CD4-positive, alpha-beta T cell treated with Interleukin-21 for 1 hour (primary cell): ENCODE measurements at places on chromosomes 1 and 21.

GRCh38 chr1:20187103-20187812 lies 940 bp upstream of the PLA2G2C start:
- DNase-seq, result peak; percentile 55

DNA sequence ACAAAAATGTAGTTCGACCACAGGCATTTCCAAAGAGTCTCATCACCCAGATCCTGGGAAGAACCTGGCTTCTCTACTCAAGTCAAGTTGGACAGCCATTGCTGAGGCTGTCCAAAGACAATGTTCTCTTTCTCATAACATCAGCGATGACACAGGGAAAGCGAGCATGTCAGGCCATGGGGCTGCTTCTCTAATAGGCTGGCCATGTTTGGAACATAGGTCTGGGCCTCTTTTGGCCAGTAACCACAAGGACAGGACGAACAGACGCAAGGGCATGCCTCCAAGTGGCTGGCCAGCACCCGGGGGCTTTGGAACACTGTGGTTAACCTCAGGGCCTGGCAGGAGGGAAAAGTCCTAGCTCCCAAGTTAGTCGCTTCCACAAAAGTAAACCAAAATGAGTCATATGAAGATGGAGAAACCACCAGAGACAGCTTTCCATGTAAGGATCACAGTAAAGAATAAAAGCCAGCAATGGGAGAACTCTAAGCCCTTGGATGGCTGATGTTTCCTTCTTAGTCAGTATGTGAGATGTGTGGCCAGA lies 80.6 kb upstream of the SLC44A3 start:
- DNase-seq, result no peak

GRCh38 chr1:87880098-87880760 lies 551.5 kb downstream of the LMO4 start:
- DNase-seq, result no peak

DNA sequence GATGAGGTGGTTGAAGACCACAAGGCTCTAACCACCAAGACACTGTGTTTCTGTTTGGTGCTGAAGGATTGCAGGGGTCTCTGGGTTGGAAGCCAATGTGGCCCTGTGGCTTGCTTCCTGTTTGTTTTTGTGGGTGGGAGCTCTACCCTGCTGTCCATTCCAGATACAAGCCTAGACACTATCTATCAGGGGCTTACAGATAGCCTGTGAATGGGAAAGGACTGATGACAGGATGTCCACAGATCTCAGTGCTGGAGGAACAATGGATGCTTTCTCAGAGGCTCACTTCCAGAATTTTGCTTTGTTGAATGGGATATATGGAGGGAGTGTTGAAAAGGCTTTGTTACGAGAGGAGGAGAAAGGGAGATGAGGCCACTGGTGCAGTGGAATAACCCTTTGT lies 69.7 kb downstream of the NOS1AP start:
- DNase-seq, result no peak

DNA sequence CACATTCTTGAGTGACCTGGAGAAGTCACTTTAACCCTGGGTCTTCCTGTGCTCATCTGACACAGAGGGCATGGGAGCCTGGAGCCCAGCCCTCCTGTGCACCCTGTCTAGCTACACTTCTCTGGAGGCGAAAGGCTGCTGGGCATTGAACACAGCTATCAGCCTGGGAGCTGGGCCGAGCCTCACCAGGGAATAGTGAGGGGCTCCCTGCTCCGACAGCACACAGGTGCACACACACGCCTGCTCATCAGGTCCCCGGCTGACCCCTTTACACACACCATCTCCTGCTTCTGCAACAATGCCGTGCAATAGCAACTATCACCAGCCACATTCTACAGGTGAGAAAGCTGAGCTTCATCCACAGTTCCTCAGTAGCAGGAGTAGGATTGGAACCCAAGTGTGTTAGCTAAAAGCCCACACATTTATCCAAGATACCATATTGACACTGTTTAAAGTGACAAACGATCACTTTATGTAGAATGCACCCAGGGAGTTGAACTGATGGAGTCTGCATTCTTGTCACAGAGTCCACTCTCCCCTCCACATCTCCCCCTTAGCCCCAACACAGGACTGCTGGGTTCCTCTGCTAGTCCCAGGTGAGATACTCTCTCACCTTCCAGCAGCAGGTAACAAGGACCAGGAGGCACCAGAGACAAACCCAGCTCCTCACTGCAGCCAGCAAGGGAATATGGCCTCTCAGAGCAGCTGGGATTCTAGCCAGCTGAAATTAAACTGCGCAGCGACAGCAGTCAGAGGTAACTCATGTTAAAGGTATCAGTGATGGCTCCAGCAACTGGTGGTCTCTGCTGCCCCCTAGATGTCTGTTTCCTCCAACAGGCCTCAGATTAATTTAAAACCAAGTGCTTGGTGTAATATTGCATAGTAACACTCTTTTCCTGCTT lies 18.3 kb upstream of the CAPN8 start:
- DNase-seq, result peak; percentile 58
